ENCODE measurements at places on chromosomes 7 and 10.

DNA sequence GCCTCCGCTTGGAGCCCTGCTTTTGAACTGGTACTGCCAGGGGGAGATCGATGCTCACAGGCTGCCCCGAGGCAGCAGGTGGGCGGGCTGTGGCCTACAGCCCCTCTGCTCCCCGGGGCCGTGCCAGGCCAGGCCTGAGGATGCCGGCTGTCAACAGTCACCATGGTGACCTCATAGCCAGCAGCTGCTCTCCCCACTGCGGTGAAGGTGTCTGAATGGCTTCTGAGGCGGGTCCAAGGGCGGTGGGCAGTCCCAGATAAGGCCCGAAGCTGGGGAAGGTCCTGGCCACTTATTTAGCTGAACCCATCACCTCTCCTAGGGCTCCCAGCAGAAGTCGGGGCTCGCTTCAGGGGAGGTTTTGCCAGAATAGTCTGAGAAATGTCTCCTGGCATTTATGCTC, 179.3 kb downstream of the ARHGAP12 start:
- no peak for DNase-seq

GRCh38 chr10:125865120-125865519, 16.0 kb downstream of the DHX32 start:
- no peak for DNase-seq

- no peak for DNase-seq
These were observed 17.5 kb upstream of the KIF20B start for GRCh38 chr10:89683883-89684282.

- no peak for DNase-seq
These were observed 187.4 kb upstream of the GRB10 start for GRCh38 chr7:50970092-50970491.

DNA sequence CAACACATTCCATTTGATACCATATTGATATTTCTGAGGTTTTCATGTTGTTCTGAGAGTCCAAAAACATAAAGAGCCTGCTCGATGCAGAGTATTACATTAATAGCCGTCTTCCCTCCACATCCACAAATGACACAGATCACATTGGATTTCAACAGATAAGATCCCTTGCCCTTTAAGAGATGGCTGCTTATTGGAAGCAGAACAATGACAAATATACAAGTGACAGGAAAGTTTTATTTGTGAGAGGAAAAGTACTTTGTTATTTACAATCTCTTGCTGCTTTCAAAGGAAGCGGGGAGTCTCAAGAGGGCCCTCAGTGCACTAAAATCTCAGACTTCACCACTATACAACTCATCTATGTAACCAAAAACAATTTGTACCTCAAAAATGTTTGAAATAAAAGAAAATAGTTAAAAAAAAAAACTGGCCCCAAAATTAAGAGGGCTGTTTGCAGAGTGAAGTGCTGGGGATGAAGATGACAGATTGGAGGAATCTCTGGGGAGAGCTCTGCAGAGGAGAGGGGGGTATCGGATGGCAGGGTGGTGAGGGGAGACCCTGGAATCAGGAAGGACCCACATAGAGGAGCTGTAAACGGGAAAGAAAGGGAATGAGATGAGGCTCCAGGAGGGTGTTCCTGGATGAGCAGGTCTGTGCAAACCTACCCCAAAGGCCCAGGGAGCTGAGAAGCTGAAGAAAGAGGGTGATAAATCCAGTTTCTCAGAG, 42.5 kb upstream of the ZNF438 start:
- no peak for DNase-seq
